ENCODE measurements at places on chromosomes 13 and 19.
A peak's percentile ranks its signal among the peaks of the same experiment; 100 is the strongest.

GRCh38 chr19:8097681-8098567, 45.4 kb downstream of the CCL25 start:
- no peak overlapping the region for H3K4me3 ChIP-seq
- no peak for DNase-seq
- no peaks in the 10 kb centered on the region for H3K36me3 ChIP-seq
- H3K27me3 ChIP-seq, result no peaks in the 10 kb centered on the region
- no peaks in the 10 kb centered on the region for H3K4me1 ChIP-seq

DNA sequence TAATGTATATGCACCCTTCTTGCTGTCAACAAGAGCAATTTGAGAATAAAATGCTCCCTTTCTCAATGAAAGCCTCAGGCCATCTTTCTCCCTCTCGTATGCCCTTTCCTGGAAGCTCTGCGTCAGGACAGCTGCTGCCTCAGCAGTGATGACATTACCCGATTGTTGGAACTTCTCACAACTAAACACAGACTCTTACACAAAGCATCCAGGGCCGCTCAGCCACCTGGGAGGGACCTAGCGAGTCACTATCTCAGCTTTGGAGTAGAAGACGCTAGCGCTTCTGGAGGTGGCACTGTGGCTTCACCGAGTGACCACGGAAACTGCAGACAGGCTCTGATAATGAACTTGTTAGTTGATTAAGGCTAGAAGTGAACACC, 153.2 kb upstream of the SOX1 start:
- no peak overlapping the region for H3K4me3 ChIP-seq
- H3K4me1 ChIP-seq, result no peaks in the 10 kb centered on the region
- H3K27ac ChIP-seq, result no peak overlapping the region

DNA sequence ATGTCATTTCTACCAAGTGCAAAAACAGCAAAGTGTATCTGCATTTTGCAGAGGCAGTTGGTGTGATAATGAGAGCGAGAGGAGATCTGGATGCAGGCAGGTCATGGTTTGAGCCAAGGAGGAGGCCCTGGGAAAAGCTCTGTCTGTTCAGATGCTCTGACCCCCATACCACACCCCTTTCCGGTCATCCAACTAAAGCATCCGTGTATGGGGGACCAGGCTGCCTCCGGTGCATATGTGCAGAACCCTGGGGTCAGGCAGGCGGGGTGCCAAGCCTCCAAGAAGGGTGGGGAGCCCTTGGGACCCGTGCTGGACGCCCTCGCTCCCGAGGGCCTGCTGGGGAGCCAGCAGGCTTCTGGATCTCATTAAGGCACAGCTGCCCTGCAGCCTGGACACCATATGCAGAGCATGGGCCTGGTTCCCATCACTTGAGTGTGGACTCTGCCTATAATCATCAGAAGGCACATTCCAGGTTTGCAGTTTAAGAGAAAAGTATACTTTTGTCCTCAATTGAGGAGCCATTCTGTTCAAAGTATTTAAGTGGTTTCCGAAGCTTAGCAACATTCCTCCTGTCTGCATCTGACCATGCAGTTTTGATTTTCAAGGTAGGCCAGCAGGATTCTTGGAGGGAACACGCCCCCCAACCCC, 56.1 kb downstream of the ALOX5AP start:
- H3K27ac ChIP-seq, result no peak overlapping the region
- H3K4me3 ChIP-seq, result no peak overlapping the region
- no peak for DNase-seq
- H3K36me3 ChIP-seq, result peaks cover 11% of the 10 kb centered on the region
- H3K27me3 ChIP-seq, result peaks cover 4% of the 10 kb centered on the region
- peaks cover 33% of the 10 kb centered on the region for H3K4me1 ChIP-seq

- H3K27me3 ChIP-seq, result peaks cover 7% of the 10 kb centered on the region
- H3K4me1 ChIP-seq, result no peaks in the 10 kb centered on the region
- peaks cover 2% of the 10 kb centered on the region for H3K36me3 ChIP-seq
- DNase-seq, result no peak
- H3K27ac ChIP-seq, result no peak overlapping the region
- H3K4me3 ChIP-seq, result no peak overlapping the region
These were observed 30.0 kb upstream of the DLEU7 start for GRCh38 chr13:50873467-50873866.

DNA sequence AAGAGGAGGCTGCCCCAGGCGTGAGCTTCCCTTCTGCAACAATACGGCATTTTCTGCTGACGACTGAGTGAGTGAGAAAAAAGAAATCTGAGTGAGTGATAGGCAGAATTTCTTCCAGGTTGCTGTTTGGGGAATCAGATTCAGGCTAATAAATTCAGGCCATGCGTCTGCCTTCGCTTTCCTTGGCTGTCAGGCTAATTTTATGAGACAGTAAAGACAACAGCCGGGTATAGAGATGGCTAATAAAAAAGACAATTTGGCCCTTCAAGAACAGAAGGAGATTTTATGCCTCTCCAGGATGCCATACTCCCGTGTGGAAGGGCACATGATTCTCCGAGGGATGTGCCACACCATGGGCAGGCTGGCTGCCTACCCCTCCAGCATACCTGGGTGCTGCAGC, 145.9 kb upstream of the UBL3 start:
- no peak for DNase-seq
- no peak overlapping the region for H3K27ac ChIP-seq
- H3K4me1 ChIP-seq, result no peaks in the 10 kb centered on the region
- no peaks in the 10 kb centered on the region for H3K27me3 ChIP-seq

GRCh38 chr19:2188708-2189385, 25.1 kb downstream of the DOT1L start:
- H3K27ac ChIP-seq, result peak overlapping the region; percentile 58
- H3K36me3 ChIP-seq, result peaks cover 39% of the 10 kb centered on the region
- DNase-seq, result no peak
- H3K4me1 ChIP-seq, result peaks cover 9% of the 10 kb centered on the region

DNA sequence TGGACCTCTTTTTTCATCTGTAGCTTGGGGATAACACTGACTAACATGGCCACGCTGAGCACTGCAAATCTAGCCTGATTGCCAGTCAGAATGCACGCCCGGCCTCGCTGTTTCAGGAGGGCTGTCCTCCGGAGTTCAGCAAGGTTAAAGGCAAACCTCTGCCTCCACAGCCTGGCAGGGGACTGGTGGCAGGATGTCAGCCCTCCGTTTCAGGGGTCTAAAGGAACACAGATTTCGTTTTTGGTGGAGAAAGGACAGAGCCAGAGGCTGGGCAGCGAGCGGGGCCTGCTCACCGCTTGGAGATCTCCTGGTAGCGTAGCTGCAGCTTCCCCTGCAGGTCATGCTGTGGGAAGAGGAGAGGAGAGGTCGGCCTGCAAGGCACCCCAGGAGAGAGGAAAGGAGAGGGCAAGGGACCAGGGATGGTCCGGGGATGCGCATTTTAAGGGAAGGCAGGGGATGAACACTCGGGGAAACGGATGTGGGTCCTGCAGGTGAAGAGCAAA, 560 bp downstream of the NDUFA7 start:
- peak overlapping the region; percentile 100 for H3K4me3 ChIP-seq
- H3K27ac ChIP-seq, result peak overlapping the region; percentile 99
- H3K4me1 ChIP-seq, result peaks cover 31% of the 10 kb centered on the region

- no peak overlapping the region for H3K27ac ChIP-seq
- H3K36me3 ChIP-seq, result no peaks in the 10 kb centered on the region
- H3K4me1 ChIP-seq, result no peaks in the 10 kb centered on the region
These were observed 519.5 kb downstream of the SUCLA2 start for GRCh38 chr13:47481536-47481935.

DNA sequence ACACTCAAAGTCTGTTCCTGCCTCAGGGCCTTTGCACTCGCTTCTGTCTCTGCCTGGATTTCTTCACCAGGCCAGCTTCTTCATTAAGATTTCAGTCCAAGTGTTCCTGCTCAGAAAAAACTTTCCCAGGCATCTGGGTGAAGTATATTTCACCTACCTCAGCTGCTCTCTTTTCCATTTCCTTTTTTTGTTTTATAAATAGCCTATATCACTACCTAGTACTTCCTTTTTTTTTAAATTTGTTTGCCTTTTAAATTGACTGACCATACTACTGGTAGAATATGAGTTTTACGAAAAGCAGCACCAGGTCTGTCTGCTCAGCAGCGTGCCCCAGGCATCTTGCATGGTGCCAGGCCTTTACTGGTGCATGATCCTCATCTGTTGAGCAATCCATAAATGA, 1064.4 kb downstream of the UQCRFS1 start:
- H3K27ac ChIP-seq, result no peak overlapping the region
- H3K36me3 ChIP-seq, result no peaks in the 10 kb centered on the region
- DNase-seq, result no peak
- H3K4me1 ChIP-seq, result no peaks in the 10 kb centered on the region
- no peak overlapping the region for H3K4me3 ChIP-seq

- no peaks in the 10 kb centered on the region for H3K27me3 ChIP-seq
- no peak for DNase-seq
- H3K36me3 ChIP-seq, result peaks cover 27% of the 10 kb centered on the region
- no peak overlapping the region for H3K4me3 ChIP-seq
These were observed 15.5 kb downstream of the PTGER1 start for GRCh38 chr19:14459703-14460102.

DNA sequence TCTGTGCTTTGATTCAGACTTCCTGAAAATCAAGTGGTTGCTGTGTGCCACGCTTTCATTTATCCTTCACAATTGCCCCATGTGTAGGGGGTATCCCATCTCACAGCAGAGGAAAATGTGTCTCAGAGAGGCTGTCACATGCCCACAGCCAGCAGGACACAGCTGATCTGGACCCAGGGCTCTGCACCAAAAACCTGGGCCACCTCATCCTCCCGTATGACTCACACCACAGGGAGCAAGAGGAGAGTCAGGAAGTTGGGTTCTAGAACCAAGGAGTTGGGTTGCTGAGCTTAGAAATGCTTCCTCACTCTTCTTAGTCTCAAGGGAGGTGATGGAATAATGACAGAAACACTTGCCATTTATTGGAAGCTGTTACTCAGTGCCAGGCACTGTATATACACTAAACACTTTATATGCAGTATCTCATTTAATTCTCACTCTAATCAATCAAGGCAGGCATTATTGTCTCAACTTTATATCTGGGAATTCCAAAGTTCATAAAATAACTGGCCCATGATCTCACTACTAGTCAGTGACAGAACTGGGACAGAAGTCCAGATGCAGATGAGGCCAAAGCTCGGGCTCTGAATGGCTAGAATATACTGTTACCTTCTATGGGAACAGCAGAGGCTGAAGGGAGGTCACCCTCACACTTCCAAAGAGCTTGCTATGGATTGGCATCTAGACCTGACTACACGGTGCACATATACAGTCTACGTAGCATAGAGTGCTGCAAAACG, 47.7 kb upstream of the ATP12A start:
- peaks cover 4% of the 10 kb centered on the region for H3K36me3 ChIP-seq
- H3K4me3 ChIP-seq, result no peak overlapping the region
- DNase-seq, result no peak
- no peaks in the 10 kb centered on the region for H3K27me3 ChIP-seq

DNA sequence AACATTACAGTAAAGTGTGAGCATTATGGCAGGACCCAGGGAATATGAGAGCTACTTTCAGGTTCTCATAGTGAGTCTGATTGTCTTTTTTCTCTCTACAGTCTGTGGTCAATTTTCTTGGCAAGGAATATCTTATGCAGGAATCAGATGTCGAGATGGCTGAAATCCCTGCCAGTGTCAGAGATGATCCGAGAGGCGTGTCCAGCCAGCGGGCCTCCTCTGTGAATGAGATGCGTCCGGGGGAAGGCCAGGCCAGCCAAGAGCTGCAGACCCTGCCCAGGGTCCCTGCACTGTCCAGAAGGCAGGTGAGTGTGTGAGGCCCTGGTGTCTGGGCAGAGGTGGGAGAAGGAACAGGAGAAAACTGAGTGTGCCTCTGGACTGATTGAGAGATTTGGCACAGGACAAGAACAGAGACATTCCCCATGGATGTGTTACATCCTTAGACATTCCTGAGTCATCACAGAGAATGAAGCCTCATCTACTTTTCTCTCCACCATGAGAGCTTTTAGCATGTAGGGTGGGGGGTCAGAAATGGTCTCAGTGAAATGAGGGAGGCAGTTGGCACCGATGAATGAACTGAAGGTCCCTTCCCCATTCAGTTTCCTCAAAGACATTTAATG, 27.3 kb upstream of the EDDM13 start:
- H3K27ac ChIP-seq, result no peak overlapping the region
- DNase-seq, result no peak
- H3K27me3 ChIP-seq, result no peaks in the 10 kb centered on the region
